ENCODE measurements at places on chromosomes 12 and 14.

DNA sequence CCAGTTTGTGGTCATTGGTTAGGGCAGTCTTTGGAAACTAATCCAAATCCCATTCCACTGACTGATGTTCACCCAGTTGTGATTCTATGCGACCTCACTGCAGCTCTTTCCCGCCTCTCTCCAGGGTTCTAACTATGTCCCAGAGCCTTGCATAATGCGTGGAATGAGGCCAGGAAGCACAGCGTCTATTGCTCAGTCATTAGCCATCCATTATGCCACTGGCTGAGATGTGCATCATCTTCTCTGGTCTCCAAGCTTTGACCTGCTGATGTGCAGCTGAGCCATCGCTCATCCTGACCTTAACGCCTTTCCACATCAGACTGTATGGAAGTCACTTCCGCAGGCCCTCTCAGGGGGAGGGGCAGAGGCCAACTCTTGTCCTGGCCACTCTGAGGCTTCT lies 115.4 kb upstream of the VRK1 start:
- DNase-seq: no peak

- DNase-seq: no peak
Observed at GRCh38 chr12:1553987-1554982, 40.1 kb downstream of the FBXL14 start.

DNA sequence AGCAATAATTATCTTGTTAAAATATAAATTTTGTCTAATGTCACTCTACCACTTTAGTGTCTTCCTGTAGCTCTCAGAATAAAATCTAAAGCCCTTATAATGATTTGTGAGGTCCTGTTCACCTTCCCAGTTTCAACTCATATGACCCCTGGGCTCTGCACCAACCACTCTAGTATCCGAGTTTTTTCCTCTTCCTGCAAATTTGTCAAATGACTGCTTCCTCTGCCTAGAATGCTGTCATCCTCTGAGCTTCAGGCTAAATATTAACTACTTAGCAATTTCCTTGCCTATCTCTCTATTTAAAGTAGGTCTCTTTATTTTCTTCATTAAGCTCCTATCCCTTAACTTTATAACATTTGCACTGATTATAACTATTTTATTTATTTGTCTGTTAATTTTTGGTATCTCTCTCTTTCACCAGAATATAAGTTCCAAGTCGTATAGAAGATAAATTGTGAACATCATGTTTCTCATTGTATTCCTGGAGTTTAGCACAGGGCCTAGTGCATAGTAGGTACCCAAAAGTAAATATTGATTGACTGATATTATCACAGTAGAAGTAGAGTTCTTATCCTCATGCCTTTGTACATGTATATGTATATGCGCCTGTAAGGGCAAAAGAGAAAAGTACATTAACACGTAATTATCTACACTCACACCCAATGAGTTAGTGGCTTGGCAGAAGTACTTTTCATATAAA lies 196.0 kb downstream of the BCAT1 start:
- no peak for DNase-seq

- DNase-seq: no peak
Observed at GRCh38 chr12:132481345-132481744, 8.6 kb upstream of the FBRSL1 start.

DNA sequence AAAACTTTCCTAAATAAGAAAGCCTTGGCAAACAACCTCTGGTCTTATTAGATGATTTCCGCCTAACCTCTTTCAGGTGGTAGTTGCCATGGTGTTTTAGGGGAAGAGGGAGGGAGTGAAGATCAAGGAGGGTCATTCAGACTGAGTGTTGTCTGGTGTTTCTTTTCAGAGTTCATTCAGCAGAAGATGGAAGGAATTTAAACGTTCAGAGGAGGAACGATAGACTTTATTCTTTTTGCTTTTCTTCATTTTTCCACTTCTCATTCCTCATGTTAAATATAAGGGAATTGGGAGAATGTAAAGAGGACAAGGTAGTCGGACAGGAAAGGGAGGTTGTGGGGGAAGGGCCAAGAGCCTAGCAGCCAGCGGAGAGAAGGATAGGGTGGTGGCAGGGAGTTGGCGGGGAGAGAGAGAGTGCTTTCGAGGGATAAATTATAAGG lies 17.4 kb upstream of the SALL2 start:
- DNase-seq: no peak

GRCh38 chr14:28707814-28708213 lies 58.8 kb upstream of the FOXG1 start:
- DNase-seq: no peak

GRCh38 chr12:93199831-93200236 lies 177.9 kb upstream of the NUDT4 start:
- DNase-seq: no peak

GRCh38 chr12:78797196-78797931 lies 67.2 kb upstream of the SYT1 start:
- DNase-seq: no peak

DNA sequence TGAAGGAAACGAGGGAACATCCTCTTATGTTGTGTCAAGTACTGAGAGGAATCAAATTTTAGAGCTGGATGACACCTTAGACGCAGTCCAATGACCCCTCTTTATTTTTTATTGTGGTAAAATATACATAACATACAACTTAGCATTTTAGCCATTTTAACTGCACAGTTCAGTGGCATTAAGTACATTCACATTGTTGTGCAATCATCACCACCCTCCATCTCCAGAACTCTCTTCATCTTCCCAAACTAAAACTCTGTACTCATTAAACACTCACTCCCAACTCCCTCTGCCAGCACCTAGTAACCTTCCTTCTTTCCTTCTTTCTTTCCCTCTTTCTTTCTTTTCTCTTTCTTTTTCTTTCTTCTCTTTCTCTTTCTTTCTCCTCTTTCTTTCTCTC lies 97.2 kb upstream of the SLC24A4 start:
- DNase-seq: no peak
